ENCODE measurements at places on chromosomes 5 and 9.

- DNase-seq: no peak
Observed at GRCh38 chr9:134236001-134236421, 71.6 kb upstream of the RNU6ATAC start.

DNA sequence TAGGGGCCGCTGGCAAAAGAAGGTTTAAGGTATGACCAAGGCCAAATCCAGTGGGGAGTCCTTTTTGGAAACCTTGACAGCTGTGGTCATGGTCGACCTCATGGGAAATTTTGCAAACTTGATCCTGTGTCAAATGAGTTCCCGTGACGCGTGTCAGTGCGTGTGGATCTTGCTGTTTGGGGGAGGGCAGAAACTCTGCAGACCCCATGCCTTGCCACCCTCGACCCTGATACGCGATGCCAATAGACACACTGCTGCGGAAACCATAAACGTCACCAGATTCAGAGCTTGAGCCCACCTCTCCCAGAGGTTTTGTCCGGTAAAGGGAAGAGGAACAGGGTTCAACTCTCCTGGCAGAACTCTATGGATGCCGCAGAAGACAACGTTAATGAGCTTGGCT, 104.7 kb downstream of the ADAMTS2 start:
- DNase-seq: no peak

GRCh38 chr5:86765778-86766502, 148.2 kb downstream of the COX7C start:
- DNase-seq: no peak

DNA sequence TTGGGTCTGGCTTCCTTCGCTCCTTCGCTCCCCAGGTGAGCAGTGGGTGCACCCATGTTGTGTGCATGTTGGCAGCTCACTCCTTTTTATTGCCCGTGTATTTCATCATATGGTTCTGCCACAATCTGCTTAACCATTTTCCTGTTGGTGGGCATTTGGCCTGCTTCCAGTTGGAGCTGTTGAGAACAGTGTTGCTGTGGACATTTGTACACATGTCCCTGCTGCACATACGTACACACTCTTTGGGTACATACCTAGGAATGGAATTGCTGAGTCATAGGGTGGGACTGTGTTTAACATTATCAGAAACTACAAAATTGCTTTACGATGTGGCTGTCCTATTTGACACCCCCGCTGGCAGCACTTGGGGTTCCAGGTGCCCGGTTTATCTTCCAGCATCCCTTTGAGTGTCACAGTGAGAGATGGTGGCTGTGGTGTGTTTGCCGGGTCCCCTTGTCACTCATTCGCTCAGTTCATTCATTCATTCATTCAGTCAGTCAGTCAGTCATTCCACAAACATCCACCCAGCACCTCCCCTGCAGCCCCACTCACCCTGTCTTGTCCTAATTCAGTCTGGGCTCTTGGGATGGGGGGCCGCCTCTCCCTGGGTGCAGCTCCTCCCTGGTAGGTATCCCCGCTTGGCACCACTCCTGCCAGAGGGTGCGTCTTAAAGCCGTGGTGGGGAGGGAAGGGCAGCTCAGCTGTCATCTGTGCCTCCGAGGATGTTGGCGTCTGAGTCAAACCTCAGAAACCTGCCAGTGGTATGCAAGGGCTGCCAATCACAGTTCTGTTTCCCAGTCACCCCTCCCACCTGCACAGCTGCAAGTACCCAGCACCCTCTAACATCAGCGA, 7.9 kb upstream of the FIBCD1 start:
- DNase-seq: no peak

- DNase-seq: no peak
Observed at GRCh38 chr9:131748411-131748955, 8.6 kb upstream of the RAPGEF1 start.

GRCh38 chr5:139967353-139967752, 75.7 kb downstream of the NRG2 start:
- no peak for DNase-seq

DNA sequence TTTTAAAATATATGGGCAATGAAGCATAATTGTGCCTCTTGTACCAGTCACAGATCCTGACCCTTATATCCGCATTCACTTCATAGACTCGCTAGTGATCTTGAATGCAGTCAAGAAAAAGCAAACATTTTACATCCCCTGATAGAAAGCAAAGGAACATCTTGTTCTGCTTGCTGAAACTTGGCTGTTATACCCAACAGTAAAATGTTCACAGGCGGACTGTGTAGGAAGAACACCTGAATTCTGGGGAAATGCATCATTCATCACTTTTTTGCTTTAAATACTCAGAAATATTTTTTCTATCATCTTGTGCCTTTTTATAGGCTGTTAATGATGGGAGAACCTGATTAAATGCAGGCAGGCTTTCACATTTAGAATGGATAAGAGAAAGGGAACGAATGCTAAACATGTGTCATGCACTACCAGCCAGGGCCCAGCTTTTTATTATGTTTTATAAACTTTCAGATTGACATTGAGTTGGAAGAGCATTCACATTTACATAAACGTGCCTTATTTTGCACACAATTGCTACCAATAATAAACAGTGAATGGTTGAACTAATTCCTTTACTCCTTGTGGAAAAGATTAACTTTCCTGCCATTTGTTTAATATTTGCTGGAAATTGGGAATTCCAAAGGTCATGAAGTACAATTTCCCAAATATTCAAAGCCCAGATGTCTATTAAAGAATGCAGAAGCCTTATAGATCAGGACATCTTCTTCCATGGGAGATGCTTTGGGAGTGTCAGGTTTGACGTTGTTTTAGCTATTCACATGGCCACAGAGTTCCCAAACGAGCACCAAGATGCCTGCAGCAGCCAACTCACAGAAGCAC, 756.2 kb downstream of the TLE1 start:
- no peak for DNase-seq

DNA sequence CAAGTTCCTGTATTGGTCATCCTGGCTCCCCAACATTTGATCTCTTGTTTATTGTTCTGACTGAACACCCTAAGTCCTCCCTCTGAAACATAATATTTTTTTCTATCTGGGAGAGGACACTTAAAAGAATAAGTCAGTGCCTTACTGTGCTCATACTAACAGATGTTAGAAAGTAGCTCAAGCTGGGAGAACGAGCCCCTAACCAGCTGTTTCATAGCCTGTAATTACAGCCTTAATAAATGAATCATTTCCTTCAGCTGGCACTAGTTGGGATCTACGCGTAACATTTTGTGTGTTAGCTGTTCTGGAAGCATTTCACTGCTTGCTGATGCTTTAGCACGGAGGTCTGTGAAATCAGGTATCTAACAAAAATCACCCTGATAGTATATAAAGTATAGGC, 345.9 kb upstream of the RIOK2 start:
- DNase-seq: no peak

GRCh38 chr9:132739710-132740310, 69.5 kb downstream of the GTF3C4 start:
- no peak for DNase-seq

- no peak for DNase-seq
Observed at GRCh38 chr5:169048181-169049125, 252.5 kb downstream of the SLIT3 start.

- no peak for DNase-seq
Observed at GRCh38 chr9:93132946-93133680, 938 bp downstream of the NINJ1 start.

GRCh38 chr5:68958428-68958827, 135.4 kb upstream of the SLC30A5 start:
- no peak for DNase-seq

DNA sequence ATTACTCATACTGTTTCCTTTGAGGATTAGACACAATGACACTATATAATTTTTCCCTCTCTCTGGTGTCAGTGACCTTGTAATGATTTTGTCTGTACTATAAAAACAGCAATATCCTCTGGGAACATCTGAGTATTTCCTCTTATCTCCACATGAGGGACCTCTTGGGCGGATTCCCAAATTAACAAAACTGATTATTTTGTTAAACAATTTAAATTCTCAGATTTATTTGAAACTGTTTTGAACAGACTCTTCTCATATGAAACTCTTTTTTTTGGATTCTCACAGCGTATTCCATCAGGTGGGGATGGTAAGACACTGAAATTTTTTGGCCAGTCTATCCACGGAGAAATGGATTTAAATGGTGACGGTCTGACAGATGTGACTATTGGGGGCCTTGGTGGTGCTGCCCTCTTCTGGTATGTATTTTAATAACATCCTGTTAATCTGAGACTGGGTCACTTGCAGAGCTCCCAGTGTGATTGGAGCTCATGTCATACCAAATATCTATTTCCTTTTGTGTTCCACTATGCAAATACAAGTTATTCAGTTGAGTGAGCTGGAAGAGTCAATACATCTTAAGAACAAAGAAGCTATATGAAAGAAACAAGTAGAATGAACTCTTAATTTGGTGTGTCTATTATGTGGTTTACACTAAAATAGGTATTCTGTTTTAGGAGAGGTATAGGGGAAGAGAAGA, 73.8 kb upstream of the ITGA2 start:
- peak; percentile 66 for DNase-seq

DNA sequence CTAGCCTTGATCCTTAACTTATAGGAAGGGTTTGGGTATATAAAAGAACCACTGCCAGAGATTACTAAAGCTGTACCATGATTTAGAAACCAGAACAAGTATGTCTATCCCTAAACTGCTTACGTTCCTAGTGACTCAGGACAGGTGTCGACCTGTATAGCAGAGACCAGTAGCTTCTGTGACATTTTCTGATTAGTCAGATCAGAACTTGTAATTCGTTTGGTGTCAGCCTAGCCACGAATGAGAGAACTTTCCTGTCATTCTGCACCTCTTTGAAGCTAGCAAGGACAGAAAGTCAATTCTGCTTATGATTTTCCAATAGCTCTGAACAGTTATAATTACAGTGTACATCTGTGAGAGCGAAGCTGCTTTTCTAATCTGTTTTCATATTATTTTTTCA, 39.5 kb downstream of the PRKACG start:
- DNase-seq: no peak
